ENCODE measurements at places on chromosomes 4 and X. TPM values are rescaled to one million over a fixed set of nuclear protein-coding genes. Genes with fewer than 3 reads are reported as not detected.

Gene WDR1
- total RNA-seq = 325 TPM

- H3K4me1 ChIP-seq = no peaks in the 10 kb centered on the region
- no peak for DNase-seq
- no peaks in the 10 kb centered on the region for H3K36me3 ChIP-seq
- H3K27ac ChIP-seq = no peak overlapping the region
- no peak overlapping the region for H3K4me3 ChIP-seq
- H3K27me3 ChIP-seq = no peaks in the 10 kb centered on the region
Observed at GRCh38 chr4:6165766-6166165, 34.6 kb downstream of the JAKMIP1 start.

DNA sequence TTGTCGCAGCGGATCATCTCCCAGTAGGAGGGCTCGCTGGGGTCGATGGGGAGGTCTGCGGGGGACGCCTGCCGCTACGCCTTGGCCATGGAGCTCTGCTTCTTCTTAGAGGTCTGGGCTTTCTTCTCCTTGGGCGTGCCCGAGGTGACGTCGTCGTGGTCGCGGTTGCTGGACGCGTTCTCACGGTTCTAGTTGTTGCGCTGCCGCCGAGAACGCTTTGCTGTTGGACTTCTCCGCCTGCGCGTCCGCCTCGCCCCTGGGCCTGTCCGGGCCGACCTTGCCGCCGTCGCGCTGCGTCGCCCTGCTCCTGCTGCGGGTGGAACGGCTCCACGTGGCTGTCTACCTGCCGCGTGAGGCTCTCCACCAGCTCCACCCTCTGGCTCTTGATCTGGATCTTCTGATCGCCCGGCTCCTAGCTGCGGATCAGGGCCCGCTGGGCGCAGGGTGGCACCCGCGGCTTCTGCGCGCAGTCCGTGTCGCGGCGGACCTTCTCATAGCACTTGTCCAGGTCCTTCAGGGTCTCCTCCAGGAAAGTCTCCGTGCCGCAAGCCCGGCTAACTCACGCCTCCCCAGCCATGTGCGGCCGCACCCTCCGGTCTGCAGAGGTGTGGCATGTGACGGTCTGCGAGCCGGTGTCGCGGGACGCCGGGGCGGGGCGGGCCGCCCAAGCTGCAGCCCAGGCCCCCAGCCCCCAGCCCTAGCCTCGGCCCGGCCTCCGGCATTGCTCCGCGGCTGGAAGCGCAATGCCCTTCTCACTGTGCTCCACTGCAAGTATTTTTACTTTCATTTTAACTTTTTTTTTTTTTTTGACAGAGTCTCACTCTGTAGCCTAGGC, 40.5 kb upstream of the OGT start:
- H3K27ac ChIP-seq = peak overlapping the region; percentile 34
- no peaks in the 10 kb centered on the region for H3K4me1 ChIP-seq
- peak overlapping the region; percentile 47 for H3K4me3 ChIP-seq
- H3K27me3 ChIP-seq = no peaks in the 10 kb centered on the region

GRCh38 chrX:97858592-97858991, 974.9 kb downstream of the RPA4 start:
- H3K4me1 ChIP-seq = no peaks in the 10 kb centered on the region
- no peak overlapping the region for H3K4me3 ChIP-seq
- no peaks in the 10 kb centered on the region for H3K36me3 ChIP-seq
- no peak for DNase-seq
- H3K27me3 ChIP-seq = no peaks in the 10 kb centered on the region

GRCh38 chr4:7843831-7844593, 95.6 kb downstream of the AFAP1 start:
- peak; percentile 78 for DNase-seq
- no peaks in the 10 kb centered on the region for H3K27me3 ChIP-seq
- no peak overlapping the region for H3K27ac ChIP-seq

Gene SMARCA1
- 104 TPM for total RNA-seq
